Left lung (tissue), 14 donors: ENCODE measurements at places on chromosomes 2 and 18.

DNA sequence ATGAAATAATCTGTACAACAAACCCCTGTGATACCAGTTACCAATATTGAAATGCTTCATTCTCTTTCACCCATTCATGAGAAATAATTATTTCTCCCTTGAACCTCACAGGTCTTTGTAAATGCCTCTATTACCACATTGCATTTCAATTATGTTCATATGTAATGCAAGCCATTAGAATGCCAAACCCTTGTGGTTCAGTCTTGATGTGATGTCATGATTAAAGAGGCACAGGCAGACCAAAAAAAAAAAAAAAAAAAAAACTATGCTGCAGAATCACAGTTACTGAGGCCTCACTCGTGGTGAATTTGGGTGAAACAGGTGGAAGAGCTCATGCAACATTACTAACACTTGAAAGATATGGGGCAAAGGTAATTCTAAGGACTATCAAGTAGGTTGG is 9.4 kb upstream of the EPG5 start:
- no peak for DNase-seq

DNA sequence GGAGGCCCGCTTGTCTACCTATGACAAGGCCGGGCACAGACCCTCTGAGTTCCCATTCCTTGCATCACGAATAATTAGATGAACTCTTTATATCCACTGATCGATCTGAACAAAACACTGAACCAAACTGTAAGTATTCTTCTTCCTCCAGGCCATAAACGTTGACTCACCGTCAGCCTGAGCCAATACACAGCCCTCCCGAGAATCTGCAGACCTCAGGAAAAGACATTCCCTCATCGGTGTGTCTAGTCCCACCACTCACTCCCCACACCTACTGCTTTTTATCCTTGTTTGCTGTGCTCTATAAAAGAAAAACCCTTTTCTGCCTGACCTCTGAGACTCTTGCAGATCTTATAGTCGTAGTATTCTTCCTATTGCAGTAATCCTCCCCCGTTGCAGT is 41.0 kb downstream of the TMEM87B start:
- DNase-seq = no peak

- no peak for DNase-seq
Observed at GRCh38 chr18:33128581-33128980, 311.9 kb downstream of the CCDC178 start.

- peak; percentile 86 for DNase-seq
Observed at GRCh38 chr2:113240150-113240914, 38.4 kb downstream of the PAX8 start.

DNA sequence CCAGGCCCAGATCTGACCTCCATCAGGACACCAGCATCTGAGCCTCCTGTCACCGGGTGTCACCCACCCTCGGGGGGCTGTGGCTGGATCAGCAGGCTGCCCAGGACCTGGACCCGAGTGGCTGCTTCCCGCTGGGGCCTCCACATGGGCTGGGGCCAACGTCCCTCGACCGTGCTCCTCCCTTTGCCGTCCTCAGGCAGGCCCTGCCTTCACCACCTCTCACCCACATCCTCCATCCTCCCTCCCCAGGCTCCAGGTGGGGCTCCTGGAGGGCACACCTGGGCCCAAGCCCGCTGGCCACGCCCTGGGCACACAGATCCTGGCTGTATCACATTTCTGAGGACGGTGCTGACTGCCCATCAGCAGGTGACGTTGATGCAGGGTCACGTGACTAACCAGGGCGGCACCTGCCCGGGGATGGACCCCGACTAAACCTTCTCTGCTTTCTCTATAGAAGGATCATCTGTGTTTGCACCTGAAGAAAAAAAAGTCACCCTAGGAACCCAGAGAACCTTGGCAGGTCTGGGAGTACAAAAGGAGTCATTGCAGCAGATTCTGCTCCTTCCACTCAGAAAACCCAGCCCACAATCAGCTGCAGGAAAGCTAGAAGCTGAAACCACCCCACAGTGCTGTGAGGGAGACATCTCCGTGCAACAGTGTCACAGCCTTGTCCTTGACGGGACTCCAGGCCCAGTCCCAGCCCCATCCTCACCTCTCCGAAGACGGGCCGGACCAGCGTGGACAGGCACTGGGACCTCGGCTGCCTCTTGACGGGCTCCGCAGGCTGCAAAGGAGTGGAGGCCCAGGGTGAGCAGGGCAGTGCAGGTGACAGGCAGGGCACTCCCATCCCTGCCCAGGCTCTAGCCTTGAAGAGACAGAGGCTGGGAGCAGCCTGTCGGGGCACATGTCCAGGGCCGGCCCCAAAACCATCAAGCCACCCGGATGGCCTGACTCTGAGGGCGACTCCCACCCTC is 11.2 kb downstream of the STK25 start:
- DNase-seq = no peak

DNA sequence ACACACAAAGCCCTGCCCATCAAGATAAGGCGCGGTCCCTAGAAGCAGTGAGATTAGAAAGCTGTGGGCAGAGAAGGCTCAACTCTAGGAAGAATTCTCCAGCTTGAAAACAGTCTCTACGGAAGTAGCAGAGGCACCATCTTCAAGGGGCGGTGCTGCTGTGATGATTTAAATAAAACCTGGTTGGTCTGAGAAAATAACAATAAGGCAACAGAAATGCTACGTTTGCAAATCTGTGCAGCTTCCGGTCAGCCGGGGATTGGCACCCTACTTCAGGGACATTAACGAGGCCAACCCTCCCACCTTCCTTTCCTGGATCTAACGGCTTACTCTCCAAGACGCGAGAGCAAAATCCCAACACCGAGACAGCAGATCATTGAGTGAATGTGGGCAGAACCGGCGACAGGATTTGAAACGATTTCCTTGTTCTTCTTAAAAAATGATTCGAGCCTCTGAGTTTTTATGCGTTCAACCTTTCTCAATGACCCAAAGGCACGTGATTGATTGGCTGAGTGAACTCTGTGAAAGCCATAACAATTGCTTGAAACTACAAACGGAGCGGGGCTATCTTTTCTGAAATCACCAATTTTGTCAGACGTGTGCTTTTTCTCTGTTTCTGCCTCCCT is 93.7 kb upstream of the ZNF516 start:
- no peak for DNase-seq

DNA sequence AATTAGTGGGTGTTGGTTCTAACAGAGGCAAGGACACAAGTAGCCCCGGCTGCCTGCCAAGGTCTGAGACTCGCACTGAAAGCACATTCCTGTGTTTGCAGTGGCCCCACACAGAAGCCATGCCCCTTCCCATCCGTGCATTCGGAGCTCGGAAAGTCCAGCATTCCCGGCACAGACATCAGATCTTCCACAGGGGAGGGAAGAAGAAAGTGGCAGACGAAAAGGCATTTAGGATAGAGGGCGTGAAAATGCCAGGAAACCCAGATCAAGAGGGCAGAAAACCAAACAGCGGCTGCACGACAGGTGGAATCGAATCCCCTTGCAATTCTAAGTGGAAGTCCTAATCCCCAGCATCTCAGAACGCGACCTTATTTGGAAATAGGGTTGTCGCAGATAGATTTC is 105.5 kb upstream of the ASB18 start:
- peak; percentile 81 for DNase-seq

DNA sequence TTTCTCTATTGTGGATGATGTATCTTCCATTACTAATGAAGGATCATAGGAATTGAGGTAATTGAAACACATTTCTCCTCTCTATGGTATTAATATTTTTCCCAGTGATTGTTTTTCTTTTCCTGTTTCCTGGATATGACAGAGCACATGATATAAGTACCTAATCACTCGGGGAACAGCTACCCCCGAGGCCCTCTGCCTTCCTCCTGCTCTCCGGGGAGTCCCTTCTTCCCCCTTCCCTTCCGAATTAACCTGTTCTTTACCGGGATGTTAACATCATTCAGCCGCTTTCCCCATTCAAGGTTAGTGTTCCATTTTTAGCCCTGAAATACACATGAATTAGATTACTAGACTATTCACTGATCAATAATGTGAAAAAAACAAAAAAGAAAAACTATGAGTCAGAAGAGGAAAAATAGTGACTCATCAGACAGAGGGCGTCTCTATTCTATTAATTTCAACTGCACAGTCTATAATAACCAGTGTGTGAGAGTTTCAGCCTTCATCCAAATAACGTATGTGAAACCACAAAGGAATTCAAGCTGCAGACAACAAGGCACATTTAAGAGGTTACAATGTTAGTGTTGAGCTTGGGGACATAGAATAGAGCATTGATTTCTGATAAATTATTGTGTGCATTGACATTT is 450.8 kb downstream of the DLGAP1 start:
- no peak for DNase-seq

DNA sequence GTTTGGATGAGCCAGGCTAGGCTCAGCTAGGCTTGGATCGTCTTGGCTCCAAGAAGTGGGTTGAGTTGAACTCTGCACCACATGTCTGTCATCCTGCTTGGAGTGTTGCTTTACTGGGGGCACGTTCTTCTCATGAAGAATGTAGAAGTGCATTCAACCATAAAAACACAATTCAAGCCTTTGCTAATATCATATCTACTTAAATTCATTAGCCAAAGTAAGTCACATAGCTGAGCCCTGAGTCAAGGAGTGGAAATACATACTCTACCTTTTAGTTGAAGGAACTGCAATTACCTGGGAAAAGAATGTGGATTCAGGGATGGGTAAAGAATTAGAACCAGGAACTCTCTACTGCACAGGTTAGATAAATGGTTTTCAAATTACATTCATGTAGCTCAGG is 360.4 kb upstream of the KCNH7 start:
- no peak for DNase-seq

DNA sequence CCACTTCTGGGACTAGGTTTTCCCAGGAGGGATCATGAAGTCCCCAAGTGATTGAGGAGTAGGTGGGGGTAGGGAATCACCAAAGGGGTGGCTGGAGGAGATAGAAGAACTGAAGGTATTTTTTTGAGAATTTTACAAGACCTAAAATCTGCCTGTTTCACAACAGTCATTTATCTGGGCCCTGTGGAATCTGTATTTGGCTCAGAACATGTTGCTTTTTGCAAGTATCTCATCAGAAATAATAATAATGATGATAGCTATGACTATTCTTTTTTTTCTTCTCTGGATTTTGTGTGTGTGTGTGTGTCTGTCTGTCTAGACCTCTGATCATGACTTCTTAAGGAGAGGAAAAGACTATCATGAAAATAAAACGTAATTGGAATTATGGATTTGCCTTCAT is 13.9 kb downstream of the STON1 start:
- no peak for DNase-seq

DNA sequence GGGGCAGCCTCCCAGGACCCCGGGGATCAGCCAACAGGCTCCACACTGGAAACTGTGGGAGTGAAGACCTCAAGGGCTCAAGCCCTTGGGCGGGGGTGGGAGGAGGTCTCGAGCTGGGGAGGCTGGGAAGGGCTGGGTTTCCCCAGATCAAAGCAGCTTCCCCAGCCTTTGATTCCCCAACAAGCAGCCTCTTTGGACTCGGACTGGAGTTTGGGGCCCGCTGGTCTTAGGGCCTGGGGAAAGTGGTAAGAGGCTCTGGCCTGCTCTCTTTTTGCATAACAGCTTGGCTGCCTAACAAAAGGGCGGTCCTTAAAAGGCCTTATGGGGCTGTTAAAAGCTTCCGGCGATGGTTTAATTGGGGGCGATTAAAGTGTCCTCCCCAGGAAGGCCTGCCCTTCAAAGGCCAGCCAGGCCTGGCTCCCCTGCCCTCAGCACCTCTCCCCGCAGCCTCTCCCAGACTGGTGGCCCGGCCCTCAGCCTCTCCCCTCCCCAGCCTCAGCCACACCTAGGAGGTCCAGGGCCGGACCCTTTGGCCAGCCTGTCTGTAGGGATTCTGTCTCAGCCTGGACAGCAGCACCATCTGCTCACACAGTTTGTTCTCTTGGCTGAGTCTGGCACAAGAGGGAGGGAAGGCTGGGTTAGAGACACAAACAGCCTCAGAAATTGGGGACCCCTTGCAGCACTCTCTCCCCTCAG is 39.6 kb downstream of the ZFP36L2 start:
- DNase-seq = no peak

DNA sequence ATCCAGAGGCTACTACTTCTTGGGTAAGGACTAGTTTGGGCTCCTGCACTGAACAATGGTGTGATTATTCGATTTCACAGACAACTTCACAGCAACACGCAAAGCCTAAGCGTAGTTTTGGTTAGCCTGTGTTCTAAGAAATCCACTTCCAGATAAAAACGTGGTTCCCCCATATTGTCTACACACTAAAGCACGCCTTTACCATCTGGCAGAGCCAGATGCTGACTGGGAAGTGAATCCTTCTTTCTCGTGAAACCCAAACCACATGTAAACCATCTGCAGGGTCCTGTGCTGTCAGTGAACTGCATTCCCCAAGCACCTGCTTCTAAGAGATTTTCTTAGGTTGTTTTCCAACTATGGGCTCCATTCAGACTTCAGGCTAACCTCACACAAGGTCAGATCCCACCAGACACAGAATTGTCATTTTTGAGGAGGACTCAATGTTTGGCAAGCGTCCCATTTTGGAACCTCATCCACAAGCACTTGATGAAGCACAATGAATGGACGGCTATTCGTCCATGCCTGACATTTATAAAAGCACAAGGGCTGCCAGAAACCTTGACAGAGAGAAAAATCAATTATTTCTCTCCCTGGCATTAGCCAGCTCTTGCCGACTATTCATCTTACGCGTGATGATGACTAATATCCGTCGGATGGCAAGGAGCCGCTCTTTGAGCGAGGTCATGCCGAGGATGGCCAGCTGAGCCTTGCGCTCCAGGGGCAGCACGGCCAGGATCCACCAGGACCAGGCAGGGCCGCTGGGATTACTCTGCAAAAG is 38.4 kb downstream of the LONRF2 start:
- no peak for DNase-seq

- peak; percentile 64 for DNase-seq
Observed at GRCh38 chr2:101253013-101253702, 472 bp downstream of the CNOT11 start.

GRCh38 chr2:238263204-238264071 is 23.6 kb upstream of the HES6 start:
- peak; percentile 91 for DNase-seq

DNA sequence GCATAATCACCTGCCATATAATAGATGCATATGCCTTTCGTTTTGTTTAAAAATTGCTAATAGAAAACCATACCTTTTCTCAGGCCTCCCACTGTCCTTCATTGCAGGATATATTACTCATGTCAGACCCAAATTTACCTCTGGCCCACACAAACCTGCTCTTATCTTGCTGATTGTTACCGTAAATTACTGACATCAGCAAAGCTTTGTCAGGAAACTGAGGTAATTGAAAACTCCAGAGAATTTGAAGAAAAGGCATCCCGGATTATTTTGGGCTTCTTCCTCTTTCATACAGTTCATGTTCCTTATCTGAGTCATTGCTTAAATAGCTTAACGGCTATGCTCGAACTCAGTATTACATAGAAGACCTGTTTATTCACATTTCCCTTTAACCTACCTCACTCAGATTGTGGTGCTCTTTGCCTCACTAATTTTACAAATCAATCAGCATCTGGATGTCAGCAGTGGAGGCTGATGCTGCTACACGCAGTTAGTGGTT is 145.7 kb downstream of the ZEB2 start:
- no peak for DNase-seq
